ENCODE measurements at places on chromosomes 5 and 9.

GRCh38 chr9:33858423-33858822, 41.5 kb downstream of the UBE2R2 start:
- H3K4me3 ChIP-seq, result no peak overlapping the region
- H3K4me1 ChIP-seq, result peaks cover 26% of the 10 kb centered on the region
- peaks cover 18% of the 10 kb centered on the region for H3K36me3 ChIP-seq
- no peaks in the 10 kb centered on the region for H3K27me3 ChIP-seq
- H3K27ac ChIP-seq, result no peak overlapping the region
- DNase-seq, result no peak

- no peaks in the 10 kb centered on the region for H3K4me1 ChIP-seq
- no peak overlapping the region for H3K4me3 ChIP-seq
- no peak overlapping the region for H3K27ac ChIP-seq
- H3K36me3 ChIP-seq, result no peaks in the 10 kb centered on the region
- H3K27me3 ChIP-seq, result no peaks in the 10 kb centered on the region
These were observed 158.5 kb upstream of the RGS7BP start for GRCh38 chr5:64347309-64347708.

DNA sequence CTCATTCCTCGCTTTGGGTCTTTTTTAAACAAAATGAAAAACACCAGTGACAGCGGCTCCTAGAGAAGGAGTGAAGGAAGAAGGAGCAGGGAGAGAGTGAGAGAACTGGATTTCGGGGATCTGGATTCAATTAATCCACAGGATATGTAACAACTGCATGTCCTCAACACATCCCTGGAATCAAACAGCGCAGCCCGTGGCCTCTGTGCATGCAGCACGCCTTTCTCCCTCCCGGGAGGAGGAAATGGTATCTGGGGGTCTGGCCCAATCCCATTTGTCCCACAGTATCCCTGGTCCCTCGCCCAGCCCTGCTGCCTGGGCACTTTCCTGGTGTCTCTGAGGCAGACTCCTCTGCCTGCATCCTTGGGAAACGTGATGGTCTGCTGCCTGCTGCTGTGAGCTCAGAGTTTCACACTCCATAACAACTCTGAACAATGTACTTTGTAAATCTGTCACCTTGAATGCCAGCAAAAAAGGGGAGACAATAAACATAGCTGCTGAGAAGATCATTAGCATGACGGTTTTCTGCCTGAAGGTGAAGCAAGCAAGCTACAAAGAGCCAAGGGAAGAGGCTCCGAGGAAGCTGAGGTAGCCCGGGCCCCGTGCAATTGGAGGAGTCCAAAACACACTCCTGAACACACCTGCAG, 56.1 kb downstream of the PTCH1 start:
- no peak overlapping the region for H3K4me3 ChIP-seq
- no peak for DNase-seq
- H3K27me3 ChIP-seq, result peaks cover 38% of the 10 kb centered on the region

- peak overlapping the region; percentile 63 for H3K4me3 ChIP-seq
- peak overlapping the region; percentile 90 for H3K27ac ChIP-seq
- peaks cover 1% of the 10 kb centered on the region for H3K36me3 ChIP-seq
These were observed 18.6 kb upstream of the IFNB1 start for GRCh38 chr9:21096172-21096900.

DNA sequence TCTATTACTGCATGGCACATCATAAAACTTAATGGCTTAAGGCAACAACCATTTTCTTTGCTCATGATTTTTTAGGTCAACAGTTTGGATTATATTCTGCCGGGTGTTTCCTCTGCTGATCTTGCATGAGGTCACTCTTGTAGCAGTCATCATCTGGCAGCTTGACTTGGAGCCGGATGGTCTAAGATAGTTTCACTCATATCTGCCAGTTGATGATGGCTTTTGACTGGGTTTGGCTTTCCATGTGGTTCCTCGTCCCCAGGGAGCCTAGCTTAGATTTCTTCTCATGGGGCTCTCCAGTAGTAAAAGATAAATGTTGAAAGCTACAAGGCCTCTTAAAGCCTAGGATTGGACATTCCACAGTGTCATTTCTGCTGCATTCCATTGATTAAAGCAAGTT, 27.4 kb downstream of the LNPEP start:
- peaks cover 69% of the 10 kb centered on the region for H3K4me1 ChIP-seq
- peak overlapping the region; percentile 71 for H3K4me3 ChIP-seq
- peak overlapping the region; percentile 91 for H3K27ac ChIP-seq
- H3K36me3 ChIP-seq, result peaks cover 57% of the 10 kb centered on the region

DNA sequence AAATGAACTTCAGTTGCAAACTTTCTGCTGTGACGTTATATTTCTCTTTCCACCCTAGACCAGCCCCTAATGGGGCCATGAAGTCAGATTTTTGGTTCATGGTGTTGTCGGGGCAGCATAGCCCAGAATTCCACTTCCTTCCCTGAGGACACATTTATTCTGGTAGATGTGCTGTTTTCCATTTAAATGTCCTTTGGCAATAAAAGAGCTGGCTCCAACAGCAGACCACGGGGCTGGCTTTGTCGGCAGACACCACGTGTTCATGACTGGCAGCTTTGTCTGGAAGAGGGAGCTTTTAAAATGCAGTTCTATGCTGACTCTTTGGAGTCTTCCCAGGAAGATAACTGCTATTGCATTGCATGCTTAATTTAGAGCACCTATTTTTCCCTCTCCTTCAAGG, 17.6 kb upstream of the LCP2 start:
- peak overlapping the region; percentile 38 for H3K27ac ChIP-seq
- H3K27me3 ChIP-seq, result no peaks in the 10 kb centered on the region
- H3K36me3 ChIP-seq, result peaks cover 2% of the 10 kb centered on the region
- no peak overlapping the region for H3K4me3 ChIP-seq
- DNase-seq, result no peak
- peaks cover 55% of the 10 kb centered on the region for H3K4me1 ChIP-seq

DNA sequence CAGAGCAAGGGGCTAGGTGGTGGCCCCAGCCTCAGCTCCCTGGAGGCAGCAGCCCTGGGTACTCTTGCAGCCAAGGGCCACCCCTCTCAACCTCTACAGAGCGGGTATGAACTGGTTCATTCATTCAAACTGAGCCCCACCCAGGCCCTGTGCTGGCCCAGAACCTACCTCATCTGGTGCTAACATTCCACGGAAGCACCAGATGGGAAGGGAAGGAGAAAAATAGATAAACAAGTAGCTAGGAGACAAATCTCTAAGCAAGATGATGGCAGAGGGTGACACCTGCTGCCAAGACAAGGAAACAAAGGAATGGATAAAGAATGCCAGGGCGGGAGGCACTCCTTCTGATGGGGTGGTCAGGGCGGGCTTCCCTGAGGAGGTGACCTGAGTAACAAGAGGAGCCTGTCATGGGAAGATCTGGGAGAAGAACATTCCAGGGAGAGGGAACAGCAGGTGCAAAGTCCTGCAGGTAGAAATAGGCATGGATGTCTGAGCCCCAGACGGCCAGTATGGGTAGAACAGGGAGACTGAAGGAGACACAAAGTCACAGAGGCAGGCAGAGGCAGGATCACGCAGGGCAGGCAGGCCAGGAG, 6.1 kb downstream of the ST6GALNAC4 start:
- peak overlapping the region; percentile 83 for H3K27ac ChIP-seq
- no peak overlapping the region for H3K4me3 ChIP-seq
- H3K36me3 ChIP-seq, result peaks cover 17% of the 10 kb centered on the region
- no peaks in the 10 kb centered on the region for H3K27me3 ChIP-seq
- no peak for DNase-seq
- peaks cover 49% of the 10 kb centered on the region for H3K4me1 ChIP-seq

- no peak for DNase-seq
- H3K36me3 ChIP-seq, result no peaks in the 10 kb centered on the region
- H3K4me3 ChIP-seq, result no peak overlapping the region
- peaks cover 6% of the 10 kb centered on the region for H3K27me3 ChIP-seq
These were observed 189.8 kb downstream of the PCSK1 start for GRCh38 chr5:96243203-96243602.

- H3K27me3 ChIP-seq, result no peaks in the 10 kb centered on the region
- H3K27ac ChIP-seq, result no peak overlapping the region
- H3K4me3 ChIP-seq, result no peak overlapping the region
- H3K4me1 ChIP-seq, result no peaks in the 10 kb centered on the region
These were observed 118.1 kb downstream of the DPYSL3 start for GRCh38 chr5:147391781-147392180.

DNA sequence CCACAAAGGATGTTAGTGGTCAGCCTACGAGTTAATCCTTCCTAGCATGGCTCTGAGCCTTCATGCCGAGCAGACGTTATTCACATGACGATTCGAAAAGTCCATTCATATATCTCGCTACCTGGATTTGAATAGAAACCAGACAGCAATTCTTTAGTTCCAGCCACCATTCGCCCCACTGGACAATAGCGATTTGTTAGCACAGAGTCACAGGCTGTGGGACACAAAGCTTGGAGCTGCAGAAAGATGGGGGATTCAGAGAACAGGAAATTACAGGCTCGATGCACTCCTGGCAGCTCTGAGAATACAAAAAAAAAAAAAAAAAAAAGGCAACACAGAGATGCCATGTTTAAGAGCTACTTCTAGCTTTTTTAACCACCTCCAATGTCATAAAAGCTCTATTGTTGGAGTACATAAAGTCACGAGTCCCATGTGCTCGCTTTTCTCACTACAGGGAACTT, 110.7 kb downstream of the NR6A1 start:
- peak overlapping the region; percentile 78 for H3K4me3 ChIP-seq
- H3K27ac ChIP-seq, result peak overlapping the region; percentile 33
- H3K27me3 ChIP-seq, result peaks cover 11% of the 10 kb centered on the region
- peaks cover 32% of the 10 kb centered on the region for H3K4me1 ChIP-seq

- H3K27me3 ChIP-seq, result no peaks in the 10 kb centered on the region
- no peaks in the 10 kb centered on the region for H3K36me3 ChIP-seq
- no peak overlapping the region for H3K4me3 ChIP-seq
- no peak overlapping the region for H3K27ac ChIP-seq
These were observed 64.0 kb upstream of the IGFBPL1 start for GRCh38 chr9:38488156-38488698.

GRCh38 chr5:32325062-32325461, 12.3 kb upstream of the MTMR12 start:
- H3K36me3 ChIP-seq, result peaks cover 5% of the 10 kb centered on the region
- DNase-seq, result no peak
- H3K4me3 ChIP-seq, result no peak overlapping the region
- peaks cover 5% of the 10 kb centered on the region for H3K4me1 ChIP-seq

GRCh38 chr5:142295084-142295758, 29.6 kb downstream of the SPRY4 start:
- no peak overlapping the region for H3K27ac ChIP-seq
- no peak for DNase-seq
- H3K27me3 ChIP-seq, result peaks cover 5% of the 10 kb centered on the region
- H3K36me3 ChIP-seq, result no peaks in the 10 kb centered on the region
- H3K4me1 ChIP-seq, result no peaks in the 10 kb centered on the region
- H3K4me3 ChIP-seq, result no peak overlapping the region

DNA sequence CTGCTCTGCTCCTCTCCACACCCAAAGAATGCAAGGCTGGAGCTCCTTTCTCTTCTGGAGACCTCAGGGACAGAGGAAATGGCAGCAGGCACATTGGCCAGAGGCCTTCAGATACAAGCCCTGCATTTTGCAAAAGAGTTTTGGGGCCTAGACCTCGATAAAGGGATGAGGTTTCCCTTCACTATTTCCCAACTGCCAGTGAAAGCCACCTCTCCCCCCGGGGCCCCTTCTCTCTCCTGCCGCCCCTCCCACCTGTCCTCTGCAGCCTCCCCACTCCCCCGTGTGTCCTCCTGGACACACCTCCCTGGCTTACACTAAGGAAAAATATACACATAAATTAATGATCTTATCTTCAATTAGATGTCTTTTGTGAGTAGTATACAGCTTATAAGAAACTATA, 21.3 kb upstream of the LMNB1 start:
- H3K4me3 ChIP-seq, result no peak overlapping the region
- no peak overlapping the region for H3K27ac ChIP-seq
- peaks cover 4% of the 10 kb centered on the region for H3K36me3 ChIP-seq
- no peaks in the 10 kb centered on the region for H3K27me3 ChIP-seq
- no peak for DNase-seq

DNA sequence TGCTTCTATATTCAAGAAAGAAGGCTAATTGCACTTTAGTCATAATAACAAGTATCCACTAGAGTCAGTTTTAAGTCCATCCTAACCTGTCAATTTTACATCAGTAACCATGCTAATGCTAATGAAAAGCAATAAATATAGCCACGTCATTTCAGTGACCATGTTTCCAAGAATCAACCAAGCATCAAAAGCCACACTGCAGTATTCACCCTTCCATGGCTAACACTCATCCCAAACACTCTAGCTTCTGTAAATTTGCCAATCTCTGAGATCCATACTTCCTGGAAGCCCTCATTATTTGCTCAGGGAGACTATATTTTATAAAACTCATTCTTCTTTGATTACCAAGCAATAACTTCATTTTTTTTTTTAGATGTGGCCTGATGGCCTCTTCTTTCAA, 712.0 kb downstream of the CETN3 start:
- no peak for DNase-seq
- H3K36me3 ChIP-seq, result no peaks in the 10 kb centered on the region
- H3K27me3 ChIP-seq, result no peaks in the 10 kb centered on the region
- no peak overlapping the region for H3K27ac ChIP-seq
- no peak overlapping the region for H3K4me3 ChIP-seq
- H3K4me1 ChIP-seq, result no peaks in the 10 kb centered on the region

DNA sequence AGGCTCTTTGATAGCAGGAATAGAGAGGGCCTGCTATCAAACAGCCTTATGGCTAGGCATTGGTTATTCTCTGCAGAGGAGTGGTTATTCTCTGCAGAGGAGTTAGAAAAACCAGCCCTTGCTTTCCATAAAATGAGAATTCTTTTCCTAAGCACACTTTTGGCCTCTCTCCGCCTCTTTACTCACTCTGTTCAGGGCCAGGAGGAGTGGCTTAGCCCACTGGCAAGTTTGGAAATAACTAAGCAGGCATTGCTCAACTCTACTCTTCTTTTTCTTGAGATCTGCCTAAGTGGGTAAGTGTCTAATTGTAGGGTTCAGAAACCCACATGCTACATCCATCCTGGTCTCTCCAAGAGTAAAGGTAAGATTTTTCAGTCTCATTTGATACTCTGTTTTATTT, 341.7 kb downstream of the KIAA0825 start:
- no peaks in the 10 kb centered on the region for H3K27me3 ChIP-seq
- H3K36me3 ChIP-seq, result no peaks in the 10 kb centered on the region
- no peaks in the 10 kb centered on the region for H3K4me1 ChIP-seq

- peak overlapping the region; percentile 83 for H3K27ac ChIP-seq
- peaks cover 54% of the 10 kb centered on the region for H3K4me1 ChIP-seq
- H3K4me3 ChIP-seq, result no peak overlapping the region
- DNase-seq, result no peak
- H3K27me3 ChIP-seq, result no peaks in the 10 kb centered on the region
These were observed 26.4 kb downstream of the ANXA6 start for GRCh38 chr5:151130922-151131891.

GRCh38 chr5:112413611-112414010, 5.5 kb downstream of the EPB41L4A start:
- no peak for DNase-seq
- H3K4me1 ChIP-seq, result peaks cover 10% of the 10 kb centered on the region
- peaks cover 61% of the 10 kb centered on the region for H3K27me3 ChIP-seq

All from activated CD4-positive, alpha-beta T cell treated with anti-CD3 and anti-CD28 coated beads, Interleukin-2, amount 10 ng/mL, durations not matched to agents 7 days and 5 days (primary cell).